ENCODE measurements at places on chromosomes 5 and 9.

- DNase-seq: no peak
These were observed 8.3 kb upstream of the ATG10 start for GRCh38 chr5:81963544-81963943.

DNA sequence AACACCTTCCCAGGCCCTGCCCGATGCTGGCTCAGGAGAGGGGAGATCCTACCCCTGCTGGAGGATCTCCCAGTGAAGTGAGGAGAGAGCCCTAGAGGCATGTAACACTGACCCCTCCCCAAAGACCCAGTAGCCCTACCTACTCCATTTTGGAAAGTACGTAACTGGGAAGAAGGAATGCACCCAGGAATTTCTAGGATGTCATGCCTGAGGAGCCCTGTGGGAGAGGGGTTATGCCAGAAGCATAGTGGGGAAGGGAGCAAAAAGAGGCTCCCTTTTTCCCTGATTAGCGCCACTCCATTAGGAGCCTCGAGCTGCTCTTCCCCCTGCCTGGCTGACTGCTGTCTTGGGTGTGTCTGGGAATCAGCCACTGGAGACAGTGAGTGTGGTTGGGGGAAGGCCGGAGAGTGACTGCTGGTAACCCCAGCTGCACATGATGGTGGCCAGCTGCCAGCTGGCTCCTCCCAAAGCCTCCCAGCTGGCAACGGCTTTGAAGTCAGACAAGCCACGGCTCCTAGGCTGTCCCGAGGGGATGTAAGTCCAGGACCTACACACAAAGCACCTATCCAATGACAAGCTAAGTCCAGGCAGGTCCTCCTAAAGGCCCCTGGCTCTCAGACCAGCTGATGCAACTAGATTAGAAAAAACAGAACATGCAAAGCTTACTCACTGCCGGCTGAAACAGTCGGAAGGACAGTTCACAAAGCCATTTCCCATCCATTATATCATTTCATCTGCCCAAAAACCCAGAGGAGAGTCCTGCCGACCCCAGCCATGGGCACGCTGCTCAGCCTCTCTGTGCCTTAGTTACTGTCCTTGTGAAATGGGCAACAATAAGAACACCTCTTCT lies 136.5 kb upstream of the ABCA1 start:
- DNase-seq: no peak

GRCh38 chr5:14295610-14296009 lies 152.5 kb downstream of the TRIO start:
- DNase-seq: no peak

DNA sequence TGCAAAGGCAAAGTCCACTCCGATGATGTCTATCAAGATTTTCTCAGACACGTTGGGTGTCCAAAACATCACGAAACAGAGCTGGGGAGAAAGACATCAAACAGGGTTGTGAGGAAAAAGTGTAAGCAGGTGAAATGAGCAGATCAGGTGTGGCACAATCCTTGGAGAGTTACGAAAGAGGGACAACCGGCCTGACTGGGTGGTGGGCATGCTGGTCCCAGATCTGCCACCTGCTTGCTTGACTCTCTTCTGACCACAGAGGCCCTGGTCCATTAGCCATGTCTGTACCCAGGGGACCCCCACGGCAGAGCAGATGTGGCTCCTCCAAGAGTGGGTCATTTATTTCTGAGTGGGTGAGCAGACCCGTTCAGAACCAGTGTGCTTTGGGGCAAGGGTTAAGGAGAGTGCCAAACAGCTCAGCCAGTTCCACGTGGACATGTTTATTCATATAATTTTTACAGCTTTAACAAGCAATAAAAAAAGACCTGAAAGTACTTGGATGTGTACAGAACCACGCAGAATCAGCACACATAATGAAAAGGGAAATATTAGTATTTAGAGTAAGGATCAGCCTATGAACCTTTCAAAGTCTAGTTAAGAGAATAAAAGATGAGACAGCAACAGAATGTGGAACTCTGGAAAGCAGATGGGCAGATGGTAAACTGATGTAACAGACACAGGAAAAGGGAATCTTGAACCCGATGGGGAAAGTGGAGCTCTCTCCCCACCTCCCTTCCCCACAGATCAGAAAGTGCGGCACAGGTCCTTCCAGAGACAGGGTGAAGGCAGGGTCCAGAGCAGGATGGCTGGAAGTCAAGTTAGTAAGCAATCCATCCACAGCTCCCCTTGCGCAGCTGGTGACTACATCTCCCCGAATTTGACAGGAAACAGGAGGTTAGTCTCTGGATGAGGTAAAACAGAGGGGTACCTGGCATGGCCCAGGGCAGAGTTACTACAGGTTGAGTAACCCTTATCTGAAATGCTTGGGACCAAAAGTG lies 52.5 kb downstream of the OTULIN start:
- DNase-seq: no peak

DNA sequence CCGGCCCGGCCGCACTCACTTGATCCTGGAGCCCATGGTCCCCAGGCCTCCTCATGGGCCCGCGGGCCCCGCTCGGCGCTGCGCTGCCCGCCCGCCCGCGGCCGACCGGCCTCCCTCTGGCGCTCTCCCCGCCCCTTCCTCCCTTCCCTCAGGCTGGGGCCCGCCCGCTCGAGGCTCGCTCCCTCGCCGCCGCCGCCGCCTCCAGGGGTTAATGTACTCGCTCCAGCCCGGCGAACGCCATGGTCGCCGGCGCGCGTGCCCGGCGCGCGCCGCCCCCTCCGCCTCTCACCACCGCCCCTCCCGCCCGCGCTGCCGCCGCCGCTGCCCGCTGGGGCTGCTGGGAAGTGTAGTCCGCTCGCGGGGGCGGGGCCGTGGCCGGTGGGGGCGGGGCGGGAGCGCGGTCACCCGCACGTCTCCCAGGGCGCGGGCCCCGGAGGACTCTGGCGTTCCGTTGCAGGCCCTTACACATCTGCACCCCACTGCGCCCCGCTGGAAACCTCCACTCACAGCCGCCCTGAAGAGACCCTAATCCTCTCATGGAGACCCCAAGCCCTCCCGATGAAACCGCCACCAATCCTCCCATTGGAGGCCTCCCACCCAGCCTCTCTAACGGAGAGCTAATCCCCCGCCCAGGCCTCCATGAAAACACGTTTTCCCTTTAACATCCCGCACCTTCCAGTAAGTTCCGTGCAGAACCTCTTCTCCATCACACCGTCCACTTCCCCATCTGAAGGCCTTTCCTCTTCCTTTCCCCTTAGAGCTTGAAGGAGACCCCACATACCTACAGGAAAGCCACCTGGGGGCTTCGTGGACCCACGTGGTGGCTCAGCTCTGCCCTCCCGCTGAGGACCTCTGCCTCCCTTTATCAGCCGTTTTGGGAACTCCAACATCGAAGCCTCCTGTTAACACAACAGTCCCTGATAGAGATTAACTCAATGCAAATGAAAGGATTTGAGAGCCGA lies at the start of gene DENND1A:
Gene DENND1A, minus strand, starts transcription at position 257 of the 962 bp plus-strand sequence. Its CDS starts 221 bp downstream, at position 36.
- peak; percentile 74 for DNase-seq

All from stimulated activated CD8-positive, alpha-beta memory T cell treated with anti-CD3 and anti-CD28 coated beads, Interleukin-15, amount 100 ng/mL, for 4 hours (primary cell).